ENCODE measurements at places on chromosomes 2 and 18. TPM values are rescaled to one million over a fixed set of nuclear protein-coding genes. Genes with fewer than 3 reads are reported as not detected.

TRIM54 gene
- total RNA-seq: 0.61 TPM

KCNG2 gene
- not detected for total RNA-seq

DNA sequence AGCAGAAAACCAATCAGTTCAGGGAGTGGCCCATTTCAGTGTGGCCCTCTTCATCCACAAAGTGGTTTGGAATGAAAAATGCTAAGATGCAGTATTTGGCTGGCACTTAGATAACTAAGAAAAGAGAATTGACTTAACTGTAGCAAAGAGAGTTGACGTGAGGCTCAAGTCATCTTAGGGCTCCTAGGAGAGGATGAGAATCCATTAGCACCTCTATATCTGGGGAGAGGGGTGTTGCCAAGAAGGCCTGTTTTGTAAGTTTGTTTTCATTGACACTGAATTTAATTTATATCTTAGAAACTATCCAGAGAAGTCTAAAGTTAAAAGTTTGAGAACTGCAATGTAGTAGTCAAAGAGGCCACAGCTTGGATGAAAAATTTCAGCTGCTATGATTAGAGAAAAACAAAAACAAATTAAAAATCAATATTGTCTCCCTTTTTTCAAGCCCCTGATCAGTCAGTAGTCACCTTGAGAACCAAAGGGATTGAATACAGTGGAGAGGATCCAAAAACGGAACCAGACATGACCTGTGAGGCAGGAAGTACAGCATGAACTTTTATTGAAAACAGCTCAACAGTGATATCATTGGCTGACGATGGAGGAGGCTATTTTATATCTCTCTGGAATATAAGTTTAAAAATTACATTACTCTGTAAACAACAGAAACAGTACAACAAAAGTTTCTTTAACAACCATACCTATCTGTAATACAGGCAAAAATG is 52.7 kb downstream of the PHLPP1 start:
- no peak overlapping the region for H3K27ac ChIP-seq
- H3K4me1 ChIP-seq: peaks cover 4% of the 10 kb centered on the region
- no peaks in the 10 kb centered on the region for H3K27me3 ChIP-seq
- DNase-seq: no peak

SNED1 gene
- total RNA-seq: 2.9 TPM

DNA sequence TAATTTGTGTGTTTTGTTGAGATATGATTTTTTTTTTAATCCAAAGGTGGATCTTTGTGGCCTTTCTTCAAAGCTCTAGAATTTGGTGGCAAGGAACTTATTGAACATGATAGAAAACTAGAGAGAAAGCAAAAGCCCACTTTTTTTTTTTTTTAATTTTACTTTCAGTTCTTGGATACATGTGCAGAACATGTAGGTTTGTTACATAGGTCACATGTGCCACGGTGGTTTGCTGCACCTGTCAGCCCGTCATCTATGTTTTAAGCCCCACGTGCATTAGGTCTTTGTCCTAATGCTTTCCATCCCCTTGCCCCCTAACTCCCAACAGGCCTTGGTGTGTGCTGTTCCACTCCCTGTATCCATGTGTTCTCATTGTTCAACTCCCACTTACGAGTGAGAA is 135.9 kb downstream of the RHBDD1 start:
- H3K27me3 ChIP-seq: no peaks in the 10 kb centered on the region

LYG2 gene
- not detected for total RNA-seq

DOCK10 gene
- total RNA-seq: not detected

SPEG gene
- total RNA-seq: 26.7 TPM

DNA sequence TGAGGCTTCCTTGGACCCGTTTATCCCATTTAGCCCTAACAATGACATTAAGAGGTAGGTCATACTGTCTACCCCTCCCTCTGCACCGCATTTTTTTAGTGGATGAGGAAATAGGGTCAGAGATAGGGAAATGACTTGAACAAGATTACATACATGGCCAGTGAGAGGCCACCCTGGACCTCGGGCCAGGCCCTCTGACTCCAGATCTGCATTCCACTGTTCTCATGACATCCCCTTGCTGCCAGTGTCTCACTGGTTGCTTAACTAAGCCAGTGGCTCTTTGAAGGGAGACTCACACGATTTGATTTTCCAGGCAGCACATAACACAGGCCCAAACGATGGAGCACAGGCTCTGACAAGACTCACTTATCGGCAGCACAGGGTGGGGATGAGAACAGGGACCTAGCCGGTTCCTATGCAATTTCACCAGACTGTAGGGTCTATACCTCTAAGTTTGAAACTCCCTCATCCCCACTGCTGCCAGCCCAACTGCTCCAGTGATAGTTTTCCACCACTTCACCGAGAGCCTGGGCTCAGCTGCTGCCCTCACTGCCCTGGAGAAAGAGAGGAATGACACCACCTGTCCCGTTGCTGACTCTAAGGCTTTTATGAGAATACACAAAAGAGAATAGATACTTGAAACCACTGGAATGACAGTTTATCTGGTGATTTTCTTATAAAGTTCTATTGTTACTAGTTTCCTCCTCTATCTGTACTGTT is 82.5 kb downstream of the TMEM247 start:
- no peaks in the 10 kb centered on the region for H3K27me3 ChIP-seq
- no peak for DNase-seq
- H3K4me3 ChIP-seq: no peak overlapping the region
- peaks cover 6% of the 10 kb centered on the region for H3K4me1 ChIP-seq
- no peak overlapping the region for H3K27ac ChIP-seq

DNA sequence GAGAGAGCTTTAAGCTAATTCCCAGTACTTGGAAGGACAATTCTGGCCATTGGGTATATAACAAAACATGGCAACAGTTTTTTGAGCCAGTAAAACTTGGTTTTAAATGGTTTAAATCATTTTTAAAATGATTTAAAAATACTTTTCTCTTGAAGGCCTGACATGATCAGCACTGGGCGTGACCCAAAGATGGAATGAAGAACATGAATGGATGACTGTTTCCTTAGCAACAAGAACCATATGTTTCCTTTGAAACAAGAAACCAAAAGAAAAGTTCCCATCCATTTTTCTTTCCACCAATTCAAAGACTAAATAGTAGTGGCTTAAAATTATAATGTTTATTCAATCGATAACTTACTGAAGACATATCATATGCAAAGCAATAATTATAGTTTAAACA is 348.3 kb upstream of the FIGN start:
- no peaks in the 10 kb centered on the region for H3K4me1 ChIP-seq
- DNase-seq: no peak
- H3K27me3 ChIP-seq: no peaks in the 10 kb centered on the region
- H3K27ac ChIP-seq: no peak overlapping the region
- H3K4me3 ChIP-seq: no peak overlapping the region

ABI2 gene
- total RNA-seq: 115 TPM

DNA sequence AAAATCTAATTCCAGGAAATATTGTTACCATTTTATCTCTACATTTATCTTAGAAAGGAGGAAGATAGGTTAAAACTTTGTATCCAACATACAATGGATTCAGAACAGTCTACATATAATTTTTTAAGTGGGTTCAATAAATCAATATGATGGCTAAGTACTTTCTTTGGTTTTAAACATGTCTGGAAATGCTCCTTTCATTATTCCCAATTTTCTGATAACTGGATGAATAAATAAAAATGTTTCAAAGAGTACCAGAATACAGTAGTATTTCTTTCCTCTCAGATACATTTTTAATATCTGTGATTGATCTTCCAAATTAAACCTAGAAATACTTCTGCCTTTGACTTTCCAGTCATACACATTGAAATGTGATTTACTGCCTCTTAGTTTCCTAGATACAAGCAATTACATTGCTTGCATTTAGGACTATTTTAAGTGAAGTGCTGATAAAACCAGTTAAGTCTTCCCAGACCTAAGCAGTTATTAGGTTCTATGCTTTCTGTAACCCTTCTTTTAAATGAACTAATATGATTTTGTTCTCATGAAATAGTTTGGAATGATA is 283.5 kb downstream of the CCDC178 start:
- H3K27me3 ChIP-seq: no peaks in the 10 kb centered on the region
- H3K27ac ChIP-seq: no peak overlapping the region
- no peak for DNase-seq
- peaks cover 7% of the 10 kb centered on the region for H3K4me1 ChIP-seq
- H3K4me3 ChIP-seq: no peak overlapping the region
- no peaks in the 10 kb centered on the region for H3K36me3 ChIP-seq

ADCYAP1 gene
- not detected for total RNA-seq

DNA sequence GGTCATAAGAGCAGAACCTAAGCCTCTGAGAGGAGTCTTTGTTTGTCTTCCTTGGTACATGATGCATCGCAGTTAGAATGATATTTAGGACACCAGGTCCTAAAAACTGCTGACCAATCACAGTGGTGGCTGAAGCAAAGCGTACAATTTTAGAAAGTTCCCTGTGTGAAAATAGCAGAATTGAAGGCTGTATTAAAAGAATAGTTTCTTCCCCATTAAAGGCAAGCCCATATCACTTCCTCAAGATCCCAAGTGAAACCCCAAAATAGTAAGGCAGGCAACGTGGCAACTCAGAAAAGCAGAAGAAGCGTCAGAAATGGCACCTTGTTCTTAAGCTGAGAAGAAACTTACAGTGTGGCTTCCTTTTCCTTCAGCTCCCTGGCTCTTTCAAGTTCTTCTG is 154.8 kb upstream of the PGAP1 start:
- H3K4me3 ChIP-seq: no peak overlapping the region
- no peaks in the 10 kb centered on the region for H3K4me1 ChIP-seq
- no peaks in the 10 kb centered on the region for H3K36me3 ChIP-seq
- no peaks in the 10 kb centered on the region for H3K27me3 ChIP-seq

- no peaks in the 10 kb centered on the region for H3K36me3 ChIP-seq
- no peak for DNase-seq
- no peak overlapping the region for H3K4me3 ChIP-seq
- no peaks in the 10 kb centered on the region for H3K27me3 ChIP-seq
- H3K27ac ChIP-seq: no peak overlapping the region
These were observed 16.6 kb upstream of the CPS1 start for GRCh38 chr2:210539578-210540416.

DNA sequence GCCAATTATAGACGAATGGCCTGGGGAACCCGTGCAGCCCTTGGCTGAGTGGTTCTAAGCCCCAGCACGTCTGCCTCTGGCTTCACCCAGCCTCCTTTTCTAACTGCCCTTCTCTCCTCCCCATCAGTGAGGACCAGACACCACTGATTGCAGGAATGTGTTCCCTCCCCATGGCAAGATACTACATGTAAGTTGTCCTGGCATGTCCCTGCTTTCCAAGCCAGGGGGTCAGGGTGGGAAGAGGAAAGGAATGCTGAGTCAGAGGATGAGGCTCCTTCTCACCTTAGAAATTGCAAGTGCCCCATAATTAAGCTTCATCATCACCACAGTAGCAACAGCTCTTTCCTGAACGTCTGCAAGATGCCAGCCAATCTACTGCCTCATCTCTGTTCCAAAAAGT is 4.8 kb downstream of the IL1F10 start:
- no peak overlapping the region for H3K27ac ChIP-seq
- peaks cover 3% of the 10 kb centered on the region for H3K4me1 ChIP-seq
- H3K4me3 ChIP-seq: no peak overlapping the region
- no peak for DNase-seq

GRCh38 chr2:193566276-193566675 is 1371.5 kb upstream of the TMEFF2 start:
- no peaks in the 10 kb centered on the region for H3K27me3 ChIP-seq
- H3K27ac ChIP-seq: no peak overlapping the region
- H3K36me3 ChIP-seq: no peaks in the 10 kb centered on the region
- no peaks in the 10 kb centered on the region for H3K4me1 ChIP-seq
- no peak overlapping the region for H3K4me3 ChIP-seq

DNA sequence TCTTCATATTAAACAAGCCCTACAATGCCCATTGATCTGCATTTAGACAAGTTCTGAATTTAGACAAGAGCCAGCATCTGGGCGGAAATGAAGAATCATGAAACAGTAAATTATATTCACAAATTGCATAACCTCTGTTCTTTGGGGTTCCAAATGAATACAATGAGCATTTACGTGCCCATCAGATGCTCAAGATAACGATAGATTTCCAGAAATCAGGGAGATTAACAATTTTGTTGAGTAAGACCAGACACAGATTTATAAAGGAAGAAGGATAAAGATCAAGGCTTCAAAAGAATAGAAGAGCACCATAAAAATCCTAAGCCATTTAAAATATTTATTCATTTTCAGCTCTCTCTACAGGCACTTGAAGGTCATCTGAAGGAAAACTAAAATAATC is 59.7 kb upstream of the CDH20 start:
- no peak overlapping the region for H3K27ac ChIP-seq
- no peaks in the 10 kb centered on the region for H3K36me3 ChIP-seq
- no peak overlapping the region for H3K4me3 ChIP-seq
- H3K4me1 ChIP-seq: no peaks in the 10 kb centered on the region

GRCh38 chr2:146147448-146148012 is 1627.6 kb upstream of the ZEB2 start:
- H3K36me3 ChIP-seq: no peaks in the 10 kb centered on the region
- DNase-seq: peak; percentile 36
- no peak overlapping the region for H3K4me3 ChIP-seq
- H3K27ac ChIP-seq: no peak overlapping the region
- H3K27me3 ChIP-seq: peaks cover 24% of the 10 kb centered on the region
- H3K4me1 ChIP-seq: no peaks in the 10 kb centered on the region

DNA sequence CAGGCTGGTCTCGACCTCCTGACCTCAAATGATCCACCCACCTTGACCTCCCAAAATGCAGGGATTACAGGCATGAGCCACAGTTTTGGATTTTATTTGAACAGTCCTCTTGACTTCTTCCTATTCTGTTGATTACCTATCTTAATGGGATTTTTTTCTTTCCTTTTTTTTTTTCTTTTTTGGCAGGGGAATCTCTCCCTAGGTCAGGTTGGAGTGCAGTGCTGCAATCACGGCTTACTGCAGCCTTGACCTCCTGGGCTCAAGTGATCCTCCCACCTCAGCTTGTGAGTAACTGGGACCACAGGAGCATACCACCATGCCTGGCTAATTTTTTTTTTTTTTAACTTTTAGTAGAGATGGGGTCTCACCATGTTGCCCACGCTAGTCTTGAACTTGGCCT is 2.8 kb downstream of the MTHFD2 start:
- H3K27ac ChIP-seq: no peak overlapping the region
- H3K36me3 ChIP-seq: peaks cover 45% of the 10 kb centered on the region
- peak overlapping the region; percentile 97 for H3K4me3 ChIP-seq
- H3K27me3 ChIP-seq: no peaks in the 10 kb centered on the region
- DNase-seq: peak; percentile 29

- H3K4me1 ChIP-seq: peaks cover 3% of the 10 kb centered on the region
- peaks cover 26% of the 10 kb centered on the region for H3K27me3 ChIP-seq
- DNase-seq: no peak
- H3K4me3 ChIP-seq: no peak overlapping the region
- H3K36me3 ChIP-seq: no peaks in the 10 kb centered on the region
These were observed 14.0 kb downstream of the TMEM247 start for GRCh38 chr2:46493241-46493970.

SERPINB12 gene
- not detected for total RNA-seq

- H3K27ac ChIP-seq: no peak overlapping the region
- no peak for DNase-seq
- H3K4me3 ChIP-seq: no peak overlapping the region
- no peaks in the 10 kb centered on the region for H3K36me3 ChIP-seq
These were observed 253.2 kb upstream of the CTAGE1 start for GRCh38 chr18:22670914-22671313.

Data from endodermal cell (in vitro differentiated cells).